ENCODE measurements at places on chromosomes 7 and 10. TPM values are rescaled to one million over a fixed set of nuclear protein-coding genes. Genes with fewer than 3 reads are reported as not detected.
A peak's percentile ranks its signal among the peaks of the same experiment; 100 is the strongest.

- no peaks in the 10 kb centered on the region for H3K4me1 ChIP-seq
- no peaks in the 10 kb centered on the region for H3K36me3 ChIP-seq
- DNase-seq: no peak
- H3K27me3 ChIP-seq: no peaks in the 10 kb centered on the region
These were observed 26.5 kb upstream of the ZNF107 start for GRCh38 chr7:64639267-64640001.

DNA sequence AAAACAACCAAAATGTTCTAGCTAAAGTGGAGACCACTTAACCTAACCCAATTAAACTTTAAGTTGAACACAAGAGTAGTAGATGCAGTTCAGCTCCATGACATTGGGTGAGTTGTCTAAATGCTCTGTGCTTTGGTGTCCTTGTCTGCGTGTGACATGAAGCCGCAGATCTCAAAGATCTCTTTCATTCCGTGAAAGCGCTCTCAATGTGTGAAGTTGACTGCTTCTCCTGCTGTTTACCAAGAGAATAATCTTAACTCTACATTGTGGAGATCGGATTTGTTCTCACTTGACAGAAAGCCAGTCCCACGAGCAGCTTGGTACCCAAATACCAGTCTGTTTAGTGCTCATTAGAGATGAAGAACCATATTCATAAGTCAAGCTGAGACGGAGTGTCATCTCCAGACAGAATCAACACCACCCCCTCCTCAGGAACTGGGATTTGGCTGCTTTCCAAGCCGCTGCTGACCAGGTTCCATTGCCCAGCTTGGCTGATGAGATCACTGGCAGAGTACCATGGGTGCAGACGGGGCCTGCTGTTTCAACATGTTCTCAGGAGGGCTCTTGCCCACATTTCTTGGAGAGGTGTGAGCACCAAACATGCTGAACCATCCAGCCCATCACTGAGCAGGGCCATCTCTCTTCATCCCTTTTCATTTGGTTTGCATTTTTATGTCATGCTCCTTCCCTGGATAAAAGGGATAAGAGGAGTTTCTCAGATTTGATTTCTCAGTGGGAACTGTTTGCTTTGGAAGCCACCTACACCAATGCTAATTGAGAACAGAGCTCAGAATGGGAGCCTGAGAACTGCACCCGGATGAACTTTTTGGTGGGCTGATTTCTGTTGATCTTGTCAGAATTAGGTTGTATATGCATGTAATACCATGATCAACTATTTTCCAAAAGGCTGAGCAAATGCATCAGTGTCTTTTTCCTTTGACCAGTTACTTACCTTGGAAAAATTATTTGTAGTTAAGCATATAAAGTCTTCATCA, 95.8 kb upstream of the AGBL3 start:
- peaks cover 78% of the 10 kb centered on the region for H3K4me1 ChIP-seq
- no peaks in the 10 kb centered on the region for H3K27me3 ChIP-seq
- H3K4me3 ChIP-seq: peak overlapping the region; percentile 53
- no peak for DNase-seq
- peak overlapping the region; percentile 91 for H3K27ac ChIP-seq

Gene HYAL4
- total RNA-seq: not detected

- H3K27ac ChIP-seq: no peak overlapping the region
- H3K36me3 ChIP-seq: no peaks in the 10 kb centered on the region
- DNase-seq: no peak
- H3K27me3 ChIP-seq: no peaks in the 10 kb centered on the region
- H3K4me1 ChIP-seq: peaks cover 10% of the 10 kb centered on the region
- no peak overlapping the region for H3K4me3 ChIP-seq
These were observed 170.7 kb upstream of the PPP2R2D start for GRCh38 chr10:131729938-131730660.

- DNase-seq: no peak
- H3K27ac ChIP-seq: no peak overlapping the region
- no peak overlapping the region for H3K4me3 ChIP-seq
- peaks cover 11% of the 10 kb centered on the region for H3K4me1 ChIP-seq
These were observed 250.5 kb downstream of the ARHGAP12 start for GRCh38 chr10:31678139-31678536.

- no peaks in the 10 kb centered on the region for H3K36me3 ChIP-seq
- no peak for DNase-seq
- no peak overlapping the region for H3K27ac ChIP-seq
- H3K4me1 ChIP-seq: no peaks in the 10 kb centered on the region
- no peaks in the 10 kb centered on the region for H3K27me3 ChIP-seq
These were observed 111.7 kb upstream of the STARD3NL start for GRCh38 chr7:38066391-38066790.

Gene ELOVL3
- 0.39 TPM for total RNA-seq

DNA sequence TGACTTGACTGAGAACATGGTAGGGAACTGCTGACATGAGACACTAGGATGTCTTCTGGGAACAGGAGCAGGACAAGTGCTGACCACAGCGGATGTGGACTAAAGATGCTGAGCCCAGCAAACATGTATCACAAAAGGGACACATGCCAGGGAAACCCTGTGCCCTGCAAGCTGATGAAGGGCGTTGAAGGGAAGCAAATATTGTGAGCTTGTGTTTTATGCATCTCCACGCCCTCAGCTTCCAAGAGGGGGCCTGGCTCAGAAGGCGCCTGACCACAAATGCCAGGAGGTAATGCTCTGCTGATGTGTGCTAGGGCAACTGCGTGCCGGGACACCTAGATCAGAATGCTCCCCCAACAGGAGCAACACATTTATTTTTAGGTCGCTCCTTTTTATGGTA, 207.3 kb downstream of the CXCL12 start:
- no peak overlapping the region for H3K4me3 ChIP-seq
- H3K36me3 ChIP-seq: no peaks in the 10 kb centered on the region
- no peak overlapping the region for H3K27ac ChIP-seq
- H3K4me1 ChIP-seq: peaks cover 15% of the 10 kb centered on the region
- no peaks in the 10 kb centered on the region for H3K27me3 ChIP-seq
- no peak for DNase-seq

DNA sequence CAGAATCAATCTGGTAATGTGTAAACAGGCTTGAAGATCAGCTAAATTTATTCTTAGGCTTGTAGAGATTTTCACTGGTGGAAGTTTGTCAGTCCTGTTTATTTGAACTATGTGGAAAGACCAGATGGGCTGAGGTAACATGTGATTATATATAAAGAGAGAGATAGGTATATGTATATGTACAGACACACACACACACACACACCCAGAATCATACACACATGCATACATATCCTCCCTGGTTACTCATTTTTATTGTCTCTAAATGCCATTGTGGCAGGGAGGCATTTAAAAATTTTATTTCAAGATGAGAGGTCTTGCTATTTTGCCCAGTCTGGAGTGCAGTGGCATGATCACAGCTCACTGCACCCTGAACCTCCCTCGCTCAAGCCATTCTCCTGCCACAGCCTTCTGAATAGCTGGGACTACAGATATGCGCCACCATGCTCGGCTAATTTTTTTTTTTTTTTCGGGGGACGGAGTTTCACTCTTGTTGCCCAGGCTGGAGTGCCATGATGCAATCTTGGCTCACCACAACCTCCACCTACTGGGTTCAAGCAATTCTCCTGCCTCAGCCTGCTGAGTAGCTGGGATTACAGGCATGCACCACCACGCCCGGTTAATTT, 78.1 kb upstream of the CYTH3 start:
- no peak overlapping the region for H3K4me3 ChIP-seq
- no peak overlapping the region for H3K27ac ChIP-seq
- no peaks in the 10 kb centered on the region for H3K4me1 ChIP-seq
- peaks cover 4% of the 10 kb centered on the region for H3K36me3 ChIP-seq
- H3K27me3 ChIP-seq: no peaks in the 10 kb centered on the region
- DNase-seq: no peak

DNA sequence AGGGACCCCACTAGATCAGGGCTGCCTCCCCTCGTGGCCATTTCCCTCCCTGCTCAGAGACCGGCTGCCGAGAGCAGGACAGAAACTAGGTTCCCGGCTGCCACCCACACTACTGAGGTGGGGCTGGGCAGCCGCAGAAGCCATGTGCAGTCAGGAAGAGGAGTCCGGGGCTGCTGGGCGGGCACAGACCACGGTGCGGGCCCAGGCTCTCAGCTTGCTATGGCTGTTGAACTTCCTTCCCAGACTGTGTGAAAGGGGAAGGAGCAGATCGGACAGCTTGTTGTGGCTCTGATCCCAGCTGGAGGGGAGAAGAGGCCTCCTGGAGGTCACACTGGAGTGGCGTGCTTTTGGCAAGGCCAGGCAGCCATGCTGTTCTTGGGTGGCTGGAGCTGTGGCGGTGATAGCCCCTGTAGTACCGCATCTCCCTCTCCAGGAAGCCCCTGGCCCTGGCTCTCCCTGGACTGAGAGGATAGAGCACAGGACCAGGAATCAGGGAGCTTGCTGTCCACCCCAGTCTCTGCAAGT, 56.8 kb downstream of the HK1 start:
- H3K27me3 ChIP-seq: no peaks in the 10 kb centered on the region
- no peaks in the 10 kb centered on the region for H3K36me3 ChIP-seq
- peak overlapping the region; percentile 79 for H3K27ac ChIP-seq
- no peaks in the 10 kb centered on the region for H3K4me1 ChIP-seq
- DNase-seq: no peak
- H3K4me3 ChIP-seq: peak overlapping the region; percentile 10

- H3K4me3 ChIP-seq: no peak overlapping the region
- peaks cover 24% of the 10 kb centered on the region for H3K4me1 ChIP-seq
- no peaks in the 10 kb centered on the region for H3K27me3 ChIP-seq
- H3K27ac ChIP-seq: no peak overlapping the region
- DNase-seq: no peak
These were observed 78.0 kb downstream of the CYP51A1 start for GRCh38 chr7:92056286-92056685.

GRCh38 chr10:29541422-29542210, 93.2 kb downstream of the SVIL start:
- peak overlapping the region; percentile 2 for H3K27ac ChIP-seq
- H3K27me3 ChIP-seq: no peaks in the 10 kb centered on the region
- DNase-seq: peak; percentile 34

- H3K4me1 ChIP-seq: no peaks in the 10 kb centered on the region
- no peak overlapping the region for H3K4me3 ChIP-seq
- no peak overlapping the region for H3K27ac ChIP-seq
These were observed 519.7 kb downstream of the LRMDA start for GRCh38 chr10:75950997-75951589.

Data from right atrium auricular region (tissue), 2 donors.